HS-5 (cell line): ENCODE measurements at places on chromosomes 1 and 21.

DNA sequence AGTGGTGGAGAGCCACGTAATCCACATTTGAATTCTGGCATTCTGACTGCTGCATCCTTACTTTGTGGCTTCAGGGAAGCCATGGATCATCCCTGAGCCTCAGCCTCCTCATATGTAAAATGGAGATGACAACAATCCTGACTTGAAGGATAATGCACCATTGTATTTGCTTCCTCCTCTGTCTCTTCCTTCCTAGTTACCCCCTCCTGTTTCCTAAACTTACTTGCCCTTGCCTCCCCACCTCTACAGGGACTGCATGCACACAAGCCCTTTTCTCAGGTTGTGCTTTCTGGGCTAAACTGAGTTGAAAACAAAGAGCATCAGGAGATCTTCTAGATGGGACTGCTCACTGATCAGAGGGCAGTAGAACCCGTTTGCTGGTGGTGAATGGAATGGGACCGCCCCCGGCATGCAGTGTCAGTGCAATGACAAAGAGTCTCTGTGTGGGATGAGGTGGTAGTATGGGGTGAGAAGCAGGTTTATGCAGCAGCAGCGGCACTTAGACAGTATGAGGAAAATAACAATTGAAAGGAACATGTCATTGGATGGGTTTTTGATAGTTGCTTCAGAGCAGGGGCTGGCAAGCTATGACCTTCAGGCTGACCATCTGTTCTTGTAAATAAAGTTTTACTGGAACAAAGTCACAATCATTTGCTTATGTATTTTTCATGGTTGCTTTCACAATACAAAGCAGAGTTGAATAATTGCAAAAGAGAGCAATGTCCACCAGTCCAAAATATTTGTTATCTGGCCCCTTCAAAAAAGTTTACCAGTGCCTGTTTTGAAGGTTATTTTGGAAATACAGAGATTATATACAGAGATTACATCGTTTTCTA lies 6.1 kb upstream of the ADAMTS1 start:
- no peak for DNase-seq

GRCh38 chr1:151975311-151976014 lies 18.2 kb downstream of the S100A10 start:
- no peak for DNase-seq

DNA sequence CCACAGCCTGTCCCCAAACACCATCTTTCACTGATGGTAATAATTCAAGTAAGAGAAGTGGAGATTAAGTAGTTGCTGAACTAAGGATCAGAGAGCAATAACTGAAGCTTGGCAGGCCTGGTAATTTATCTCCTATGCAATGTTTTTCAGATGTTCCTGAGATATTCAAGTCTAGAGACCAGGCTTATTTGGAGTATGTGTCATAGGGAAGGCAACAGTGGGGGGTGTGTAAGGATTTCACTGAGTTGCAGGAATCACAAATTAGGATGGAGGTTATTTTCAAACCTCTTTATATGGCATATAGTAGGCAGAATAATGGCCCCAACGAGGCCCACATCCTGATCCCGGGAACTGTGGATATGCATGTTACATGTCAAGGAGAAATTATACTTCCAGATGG lies 171.7 kb downstream of the KCNJ6 start:
- DNase-seq, result no peak

- no peak for DNase-seq
These were observed 155.1 kb downstream of the SIPA1L2 start for GRCh38 chr1:232474826-232475225.

DNA sequence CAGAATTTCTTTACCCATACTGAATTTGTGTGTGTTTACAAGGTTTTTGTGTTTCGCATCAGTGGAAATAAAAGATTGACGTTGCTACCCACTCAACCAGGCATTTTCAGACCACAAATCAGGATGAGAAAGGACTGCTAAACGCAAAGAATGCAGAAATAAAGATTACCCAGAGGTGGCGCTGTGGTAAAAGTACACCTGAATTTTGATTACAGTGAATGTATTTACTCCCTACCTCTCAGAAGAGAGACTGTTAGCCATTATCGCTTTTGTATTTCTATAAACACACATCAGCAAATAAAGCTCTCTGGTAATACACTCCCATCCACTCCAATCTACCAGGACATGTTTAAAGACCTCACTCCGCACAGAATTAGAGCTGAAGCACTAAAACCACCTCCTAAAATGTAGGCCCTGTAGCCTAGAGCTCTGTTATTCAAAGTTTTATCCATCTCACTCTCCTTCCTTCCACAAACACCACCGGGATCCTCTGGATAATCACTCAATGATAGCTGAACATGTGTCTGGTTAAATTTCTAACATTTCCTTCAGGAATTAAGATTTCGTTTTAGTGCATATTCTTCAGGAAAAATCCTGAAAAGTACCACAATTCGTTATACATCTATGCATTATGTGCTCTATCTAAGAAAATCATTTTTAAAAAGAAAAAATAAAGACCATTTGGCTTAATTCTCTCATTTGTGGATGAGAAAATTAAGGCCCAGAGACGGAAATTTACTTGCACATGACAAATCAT lies 2.5 kb upstream of the LMO4 start:
- DNase-seq, result no peak

- DNase-seq, result peak; percentile 33
These were observed 7.4 kb downstream of the LHX9 start for GRCh38 chr1:197924516-197925123.

DNA sequence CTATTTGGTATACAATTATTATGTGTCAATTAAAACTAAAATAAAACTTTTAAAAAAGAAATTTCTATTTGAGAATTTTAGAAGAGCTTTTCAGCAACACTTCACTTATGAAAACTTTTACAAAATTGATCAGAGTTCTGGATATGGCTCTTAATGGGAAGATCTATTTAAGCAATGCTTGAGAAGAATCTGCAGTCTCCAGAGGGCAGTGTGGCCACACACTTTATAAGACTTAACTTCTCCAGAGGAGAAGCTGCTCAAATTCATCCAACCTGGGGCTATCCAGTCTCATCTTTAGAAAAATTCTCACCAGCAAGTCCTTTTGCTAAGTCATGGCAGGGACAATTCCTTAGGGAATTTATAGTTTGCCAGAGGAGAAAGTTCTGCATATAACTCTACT lies 25.2 kb upstream of the AGO1 start:
- DNase-seq, result no peak

DNA sequence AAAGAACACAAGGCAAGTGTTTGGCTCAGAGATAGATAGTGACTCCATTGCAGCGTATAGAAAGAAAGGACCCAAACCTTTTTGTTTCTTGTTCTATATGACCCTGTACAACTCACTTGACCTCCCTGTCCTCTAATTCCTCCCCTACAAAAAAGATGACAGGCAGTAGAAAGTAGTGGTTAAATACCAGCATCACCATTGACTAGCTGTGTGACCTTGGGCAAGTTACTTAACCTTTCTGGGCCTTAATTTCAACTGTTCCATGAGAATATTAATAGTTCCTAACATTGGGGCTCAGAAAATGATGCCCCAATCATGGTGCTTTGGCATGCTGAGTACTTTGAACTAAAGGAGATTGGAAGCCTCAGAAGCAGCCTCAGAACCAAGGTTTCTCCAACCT lies 46.7 kb upstream of the MAN1A2 start:
- DNase-seq, result no peak

DNA sequence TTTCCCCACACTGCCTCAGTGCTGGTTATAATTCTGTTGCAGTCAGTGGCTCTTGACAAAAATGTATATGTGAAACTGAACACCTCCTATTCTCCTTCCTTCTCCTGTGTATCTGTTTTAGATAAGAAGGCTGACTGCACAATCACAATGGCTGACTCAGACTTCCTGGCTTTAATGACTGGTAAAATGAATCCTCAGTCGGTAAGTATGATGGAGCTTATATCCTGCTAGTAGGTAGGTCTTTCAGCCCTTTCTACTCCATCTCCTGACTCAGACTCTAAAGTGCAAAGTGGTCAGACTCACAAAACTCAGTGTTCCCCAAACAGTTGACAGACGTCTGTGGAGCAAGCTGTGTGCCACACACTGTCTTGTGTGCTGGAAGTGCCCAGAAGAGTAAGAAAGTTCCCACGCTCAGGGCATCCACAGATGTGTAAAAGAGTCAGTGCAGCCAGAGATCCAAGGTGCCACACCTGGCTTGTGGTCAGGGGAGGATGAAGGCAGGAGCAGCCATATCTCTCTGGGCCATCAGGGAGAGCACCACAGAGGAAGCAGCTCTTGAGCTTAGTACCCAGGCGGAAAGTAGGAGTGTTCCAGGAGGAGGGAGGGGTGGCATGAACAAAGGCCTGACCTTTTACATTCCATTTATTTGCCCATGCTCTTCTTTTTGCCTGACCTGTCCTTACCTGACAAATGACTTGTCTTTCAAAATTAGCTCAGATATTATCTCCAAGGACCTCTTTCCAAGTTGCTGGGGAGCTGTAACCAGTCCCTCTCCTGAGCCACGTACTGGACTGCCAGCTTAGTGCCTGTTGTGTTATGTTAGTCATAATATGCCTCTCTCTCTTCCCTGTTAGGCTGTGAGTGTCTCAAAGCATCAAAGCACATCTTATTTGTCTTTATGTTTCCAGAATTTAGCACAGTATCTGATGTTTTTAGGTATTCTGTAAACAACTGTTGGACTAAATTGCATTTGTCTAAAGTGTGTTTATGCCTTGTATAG lies 14.0 kb upstream of the PODN start:
- DNase-seq, result peak; percentile 86

DNA sequence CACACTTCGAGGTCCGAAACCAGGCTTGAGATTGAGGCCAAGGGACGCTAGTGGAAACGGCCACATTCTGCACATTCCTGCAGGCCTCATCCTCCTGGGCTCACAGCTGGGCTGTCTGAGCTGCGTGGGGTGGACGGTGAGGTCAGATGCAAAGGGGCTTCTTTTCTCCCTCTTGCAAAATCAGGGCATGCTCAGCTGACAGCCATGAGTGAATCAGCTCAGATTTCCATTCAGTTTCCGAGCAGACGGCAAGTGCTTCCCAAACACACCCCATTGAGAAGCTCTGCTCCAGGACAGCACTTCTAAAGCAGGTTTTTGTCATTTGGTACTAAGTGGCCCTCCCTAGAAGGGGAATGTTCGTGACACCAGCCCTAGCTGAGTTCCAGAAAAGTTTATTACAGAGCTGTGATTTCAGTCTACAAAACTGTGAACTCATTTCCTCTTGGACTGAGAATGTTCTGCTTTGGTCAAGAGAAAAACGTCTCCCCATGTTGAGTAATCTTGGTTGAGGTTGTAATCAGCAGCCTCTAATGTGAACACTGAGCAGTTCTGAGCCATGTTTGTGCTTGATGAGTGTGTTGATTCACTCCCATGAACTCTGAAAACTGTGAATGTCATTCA lies 10.0 kb downstream of the PDPN start:
- DNase-seq, result peak; percentile 55

- DNase-seq, result no peak
These were observed 1.8 kb downstream of the GPR3 start for GRCh38 chr1:27394282-27394658.

GRCh38 chr1:118661769-118662320 lies 326.3 kb downstream of the TBX15 start:
- DNase-seq, result peak; percentile 13

GRCh38 chr1:154775621-154776605 lies 94.2 kb downstream of the KCNN3 start:
- no peak for DNase-seq

- DNase-seq, result peak; percentile 56
These were observed 67.8 kb upstream of the SMYD2 start for GRCh38 chr1:214213136-214213535.

GRCh38 chr1:58436615-58437297 lies 109.8 kb downstream of the OMA1 start:
- DNase-seq, result no peak

GRCh38 chr1:87830432-87830978 lies 501.8 kb downstream of the LMO4 start:
- DNase-seq, result no peak

GRCh38 chr1:230894032-230894431 lies 25.7 kb upstream of the C1orf198 start:
- DNase-seq, result no peak

- DNase-seq, result peak; percentile 29
These were observed at the start of gene IVL for GRCh38 chr1:152907686-152908601. IVL (plus strand) TSS chr1:152908546; CDS start chr1:152909798, 1,252 bp downstream.

- DNase-seq, result peak; percentile 33
These were observed 124.8 kb upstream of the GORAB start for GRCh38 chr1:170407138-170407537.

- no peak for DNase-seq
These were observed 181.6 kb upstream of the CACYBP start for GRCh38 chr1:174818014-174818616.

DNA sequence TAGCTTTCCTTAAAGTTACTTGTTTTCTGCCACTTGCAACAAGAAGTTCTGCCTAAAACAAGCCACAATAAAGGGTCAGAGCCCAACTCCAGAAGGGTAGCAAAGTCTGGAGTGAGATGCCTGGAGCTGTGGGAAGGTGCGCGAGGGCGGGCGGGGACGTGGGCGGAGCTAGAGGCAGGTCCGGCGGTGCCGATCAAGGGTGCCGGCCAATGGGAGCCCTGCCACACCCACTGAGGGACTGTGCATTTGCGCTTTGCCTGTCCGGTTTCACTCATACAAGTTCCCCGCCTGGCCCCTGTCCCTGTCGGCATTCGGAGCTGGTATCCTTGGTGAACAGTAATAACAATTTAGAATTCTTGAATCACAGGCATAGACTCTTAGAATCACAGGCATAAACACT lies 732.4 kb downstream of the MATN1 start:
- DNase-seq, result no peak

- DNase-seq, result no peak
These were observed 27.2 kb downstream of the TENT5C start for GRCh38 chr1:117633068-117633345.

DNA sequence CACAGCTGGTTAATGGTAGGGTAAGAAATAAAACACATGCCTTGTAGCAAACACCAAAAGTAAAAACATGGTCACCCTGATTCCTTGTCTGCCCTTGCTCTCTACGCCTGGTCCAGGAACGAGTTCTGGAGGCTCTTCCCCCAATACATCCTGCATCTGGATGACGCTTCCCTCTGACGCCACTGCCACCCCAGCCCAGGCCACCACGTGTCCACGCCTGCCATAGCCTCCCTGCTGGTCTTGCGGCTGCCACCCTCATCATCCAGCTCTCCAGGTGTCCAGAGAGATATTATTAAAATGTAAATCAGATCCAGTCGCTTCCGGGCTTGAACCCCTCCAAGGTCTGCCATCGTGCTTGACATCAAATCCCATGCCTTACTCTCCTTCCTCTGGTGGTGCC lies 39.3 kb downstream of the IGSF21 start:
- DNase-seq, result no peak

DNA sequence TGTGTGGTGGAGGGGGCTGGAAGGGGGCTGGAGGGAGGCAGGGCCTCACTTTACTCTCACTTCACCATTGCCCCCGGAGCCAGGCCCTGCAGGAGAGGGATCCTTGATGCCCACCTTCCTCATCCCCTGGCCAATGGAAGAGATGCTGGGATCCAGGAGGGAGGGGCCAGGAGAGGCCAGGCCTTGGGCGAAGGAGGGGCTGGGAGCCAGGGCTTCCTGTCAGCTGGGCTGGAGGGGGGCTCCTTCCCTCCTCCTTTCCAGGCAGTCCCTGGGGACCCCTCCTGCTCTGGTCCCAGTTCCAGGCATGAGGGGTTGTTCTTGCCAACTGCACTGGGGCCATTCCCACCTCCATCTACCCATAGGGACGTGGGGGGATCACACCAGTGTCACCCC lies 5.7 kb downstream of the AHDC1 start:
- DNase-seq, result no peak

- no peak for DNase-seq
These were observed 21.1 kb downstream of the C1orf115 start for GRCh38 chr1:220711056-220711809.
